Type B pancreatic cell (in vitro differentiated cells): ENCODE measurements at places on chromosomes 7 and 10. TPM values are rescaled to one million over a fixed set of nuclear protein-coding genes. Genes with fewer than 3 reads are reported as not detected.

AKR1E2 gene
- 4.7 and 6.6 TPM in 2 replicates for total RNA-seq

SLC13A4 gene
- 5.2 and 11.3 TPM in 2 replicates for total RNA-seq

GRID1 gene
- 2.4 and 9.2 TPM in 2 replicates for total RNA-seq

GRCh38 chr10:19853831-19854230, 37.6 kb downstream of the PLXDC2 start:
- DNase-seq, result no peak

- DNase-seq, result no peak
Measured at GRCh38 chr10:2303169-2303568, 565.8 kb upstream of the ADARB2 start.
